ENCODE measurements at places on chromosomes 13 and 19.

- DNase-seq = no peak
These were observed 11.0 kb upstream of the CCL25 start for GRCh38 chr19:8041531-8041931.

GRCh38 chr13:103044056-103044455 is 22.2 kb downstream of the SLC10A2 start:
- DNase-seq = no peak

GRCh38 chr19:2242092-2242537 is 5.5 kb downstream of the SF3A2 start:
- DNase-seq = no peak

GRCh38 chr19:5228932-5229777 is 111.5 kb downstream of the PTPRS start:
- no peak for DNase-seq

GRCh38 chr13:31598990-31599389 is 140.3 kb upstream of the RXFP2 start:
- DNase-seq = no peak

- no peak for DNase-seq
These were observed 4.4 kb downstream of the GADD45GIP1 start for GRCh38 chr19:12952488-12953137.

DNA sequence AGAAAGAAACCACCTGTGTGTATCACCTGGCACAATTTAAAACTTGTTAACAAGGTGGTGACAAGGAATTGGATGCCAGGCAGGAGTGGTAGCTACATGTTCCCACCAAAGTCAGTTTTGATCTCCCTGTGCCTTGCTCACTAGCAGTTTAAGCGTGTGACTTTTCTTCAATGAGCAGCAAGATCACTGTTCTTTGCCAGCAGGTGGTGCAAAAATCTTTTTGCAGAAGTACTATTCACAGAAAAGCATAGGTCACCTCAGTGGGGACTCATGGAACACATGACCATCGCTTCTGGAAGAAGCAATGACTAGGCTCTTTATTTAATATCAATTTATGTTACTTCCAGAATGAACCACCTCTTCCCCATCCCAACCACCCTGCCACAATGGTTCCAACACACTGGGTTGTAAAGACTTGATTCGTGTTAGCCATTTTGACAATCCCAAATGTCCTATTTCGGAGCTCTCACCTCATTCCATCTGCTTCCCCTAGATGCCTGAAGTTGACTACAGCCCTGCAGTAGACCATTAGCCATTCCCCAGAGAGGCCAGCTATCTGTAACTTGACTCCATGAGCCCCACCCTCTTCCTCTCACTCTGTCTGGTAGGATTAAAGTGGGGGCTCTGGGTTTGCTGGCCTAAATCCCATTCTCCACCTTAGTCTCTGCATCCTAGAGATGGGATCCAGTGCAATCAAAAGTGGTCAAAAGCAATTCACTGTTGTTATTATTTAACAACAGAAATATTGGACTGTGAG is 59.1 kb upstream of the TNFRSF19 start:
- no peak for DNase-seq
